Head of caudate nucleus (tissue), 42 donors: ENCODE measurements at places on chromosomes 4 and X.
A peak's percentile ranks its signal among the peaks of the same experiment; 100 is the strongest.

DNA sequence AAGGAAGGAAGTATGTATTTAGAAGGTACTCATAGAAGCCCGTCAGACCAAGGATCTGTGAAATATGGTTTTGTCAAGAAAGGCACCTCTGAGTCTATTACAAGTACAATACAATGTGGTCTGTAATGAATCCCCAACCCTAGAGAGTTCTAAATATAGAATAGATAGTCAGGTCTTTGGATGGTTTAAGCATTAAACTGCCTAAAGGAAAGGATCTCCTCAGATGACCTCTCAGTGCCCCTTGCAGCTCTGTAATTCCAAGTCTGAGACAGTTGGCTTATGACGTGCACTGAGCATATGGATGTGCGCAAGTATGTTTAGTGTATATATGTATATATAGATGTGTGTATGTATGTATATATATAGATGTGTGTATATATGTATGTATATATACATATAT is 62.0 kb downstream of the CCSER1 start:
- no peak for DNase-seq

DNA sequence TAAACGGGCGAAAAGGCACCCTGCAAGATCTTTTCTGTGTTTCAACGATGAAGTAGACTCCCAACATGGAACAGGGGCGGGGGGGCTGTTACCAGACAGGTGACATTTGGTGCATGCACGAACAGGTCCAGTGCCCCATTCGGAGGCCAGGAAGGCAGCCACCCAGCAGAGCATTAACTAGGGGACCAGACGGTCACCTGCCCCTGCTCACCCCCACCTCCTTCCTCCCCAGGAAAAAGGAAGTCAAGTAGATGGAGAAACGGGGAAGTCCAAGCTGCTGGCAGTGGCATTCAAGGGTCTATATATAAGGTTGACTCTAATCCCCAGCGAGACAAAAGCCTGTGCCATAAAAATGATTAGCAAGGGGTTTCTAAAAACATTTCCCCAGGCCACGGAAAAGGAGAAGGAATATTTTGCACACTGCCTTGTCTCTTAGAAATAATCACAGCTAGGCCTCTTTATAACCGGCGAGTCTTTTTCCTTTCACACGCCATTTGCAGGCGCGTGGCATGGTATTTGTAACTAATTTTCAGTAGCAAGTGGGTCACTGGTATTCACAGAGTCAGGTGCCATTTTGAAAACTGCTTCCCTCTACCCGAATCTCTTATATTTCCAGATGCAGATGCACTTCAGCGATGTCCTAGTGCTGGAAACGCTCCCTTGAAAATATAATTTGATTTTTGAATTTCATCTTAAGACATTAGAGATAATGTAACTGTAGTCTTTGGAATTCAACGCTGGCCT is 1.2 kb upstream of the TMSB4X start:
- peak; percentile 19 for DNase-seq

DNA sequence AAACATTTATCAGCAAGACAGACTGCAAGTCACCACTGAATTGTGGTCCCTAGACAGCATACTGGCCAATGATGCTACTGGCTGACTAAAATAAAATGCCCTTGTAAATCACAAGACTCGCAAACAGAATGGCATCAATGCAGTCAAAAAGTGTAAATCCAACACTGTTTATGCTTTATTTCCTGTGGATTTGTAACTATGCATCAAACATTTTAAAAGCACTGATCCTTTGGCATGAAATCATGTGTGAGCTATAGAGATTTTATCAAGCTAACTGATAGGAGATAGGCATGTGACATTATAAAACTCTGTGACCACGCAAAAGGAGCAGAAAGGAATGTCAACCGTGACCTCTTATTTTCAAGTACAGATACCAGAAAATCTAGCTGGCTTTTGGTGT is 20.8 kb downstream of the MBNL3 start:
- no peak for DNase-seq

DNA sequence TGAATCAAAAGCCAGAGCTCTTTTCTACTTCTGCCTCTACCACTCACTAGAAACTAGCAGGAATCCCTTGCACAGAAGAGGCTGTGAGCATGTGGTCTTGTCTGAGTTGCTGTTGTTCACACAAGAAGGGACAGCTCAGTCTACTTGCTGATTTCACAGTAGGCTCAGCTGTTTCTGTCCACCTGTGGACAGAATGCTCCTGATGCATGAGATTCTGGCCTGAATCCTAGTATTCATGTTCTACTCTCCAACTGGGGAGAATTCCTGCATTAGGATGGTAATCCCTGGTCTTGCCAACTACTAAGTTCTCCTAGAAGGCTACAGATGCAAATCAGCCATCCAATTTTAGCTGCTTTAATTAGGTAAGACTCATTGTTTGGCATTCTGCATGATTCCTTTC is 112.8 kb downstream of the PPA2 start:
- no peak for DNase-seq

- DNase-seq: no peak
Measured at GRCh38 chrX:133561251-133561650, 146.0 kb upstream of the GPC4 start.

GRCh38 chr4:176645246-176645960 is 147.3 kb downstream of the VEGFC start:
- DNase-seq: no peak

GRCh38 chrX:100850317-100850716 is 23.8 kb downstream of the NOX1 start:
- DNase-seq: no peak

- no peak for DNase-seq
Measured at GRCh38 chr4:142169216-142169615, 532.8 kb downstream of the IL15 start.

DNA sequence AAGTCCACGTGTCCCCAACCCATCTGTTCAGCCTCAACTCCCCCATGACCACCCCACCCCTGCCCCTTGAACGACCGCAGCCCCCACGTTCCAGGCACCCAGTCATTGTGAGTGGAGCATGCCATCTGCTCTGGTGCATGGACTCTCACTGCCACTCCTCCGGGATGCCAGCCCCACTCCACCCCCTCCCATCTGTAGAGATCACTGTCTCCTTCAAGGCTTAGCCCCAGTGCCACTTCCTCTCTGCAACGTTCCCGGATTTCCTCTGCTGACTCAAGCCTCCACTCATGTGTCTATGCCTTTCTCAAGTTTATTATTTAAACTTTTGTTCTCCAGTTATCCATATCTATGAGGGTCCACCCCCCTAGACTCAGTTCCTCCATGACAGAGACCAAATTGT is 54.0 kb downstream of the MAML3 start:
- peak; percentile 42 for DNase-seq

GRCh38 chrX:24282381-24283126 is 31.3 kb downstream of the SUPT20HL2 start:
- no peak for DNase-seq

DNA sequence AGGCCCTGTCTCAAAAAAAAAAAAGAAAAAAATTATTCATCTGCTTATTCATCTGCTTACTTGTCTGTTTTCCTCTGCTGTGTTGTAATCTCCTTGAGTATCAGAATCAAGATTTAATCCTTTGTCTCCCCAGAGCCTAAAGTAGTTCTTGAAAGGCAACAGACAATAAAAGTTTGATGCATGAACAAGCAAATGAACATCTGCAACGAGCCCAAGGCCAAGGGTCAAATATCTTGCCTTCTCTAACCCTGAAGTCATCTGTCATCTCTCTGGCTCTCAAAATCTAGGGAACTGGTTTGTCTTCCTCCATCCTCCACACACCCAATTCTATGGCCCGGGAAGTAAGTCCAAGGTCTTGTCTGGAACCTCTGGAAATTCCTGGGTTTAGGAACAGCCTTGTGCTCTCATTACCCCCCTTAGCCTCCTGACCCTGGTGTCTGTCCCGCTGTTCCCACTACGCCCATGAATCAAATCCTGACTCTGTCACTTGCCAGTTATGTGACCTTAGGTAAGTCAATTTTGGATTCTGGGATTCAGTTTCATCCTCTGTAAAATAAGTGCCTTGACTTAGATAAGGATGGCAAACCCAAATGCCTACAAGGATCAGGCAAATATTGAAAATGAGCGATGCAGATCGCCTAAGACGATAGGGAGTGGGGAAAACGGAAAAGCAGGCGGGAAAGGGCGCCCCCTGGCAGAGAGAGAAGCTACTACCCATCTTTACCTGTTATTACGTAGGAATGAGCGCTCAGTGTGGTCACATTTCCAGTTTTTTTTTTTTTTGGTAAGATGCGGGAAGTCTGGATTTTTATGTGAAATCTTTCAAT is 102.7 kb upstream of the DHX15 start:
- DNase-seq: peak; percentile 44

GRCh38 chr4:18816228-18816895 is 794.8 kb upstream of the LCORL start:
- no peak for DNase-seq

DNA sequence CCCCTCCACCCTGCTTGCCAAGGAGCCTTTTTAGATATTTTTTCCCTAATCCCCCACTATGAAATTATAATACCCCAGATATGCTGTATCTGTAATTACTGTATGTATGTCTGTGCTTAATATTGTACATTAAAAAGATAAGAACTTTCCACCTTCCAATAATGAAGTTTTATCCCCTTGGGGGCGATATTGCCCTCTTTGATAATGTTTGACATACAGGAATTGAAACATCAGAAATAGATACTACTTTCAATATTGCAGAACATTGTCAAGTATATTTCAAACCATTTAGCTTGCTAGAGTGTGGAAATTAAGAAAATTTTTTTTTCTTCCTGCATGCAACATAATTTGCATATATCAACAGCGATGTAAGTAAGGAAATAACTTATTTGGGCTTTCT is 58.9 kb downstream of the NAF1 start:
- no peak for DNase-seq

DNA sequence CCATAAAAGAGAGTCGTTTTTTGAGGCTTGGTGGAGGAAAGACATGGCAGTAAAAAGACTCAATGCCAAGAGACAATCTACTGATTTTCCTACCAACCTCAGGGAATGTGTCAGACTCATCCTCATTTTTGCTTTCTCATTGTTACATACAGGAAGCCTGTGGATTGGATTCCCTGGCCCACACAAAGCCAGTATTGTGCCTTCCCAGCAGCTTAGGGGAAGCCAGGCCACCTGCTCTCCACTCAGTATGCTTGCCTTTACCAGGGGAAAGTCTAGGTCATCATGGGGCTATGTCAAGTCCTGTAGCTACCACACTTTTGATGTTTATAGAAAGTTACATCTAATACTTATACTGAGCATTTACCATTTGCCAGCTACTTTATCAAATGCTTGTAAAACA is 11.0 kb downstream of the BMX start:
- DNase-seq: no peak

DNA sequence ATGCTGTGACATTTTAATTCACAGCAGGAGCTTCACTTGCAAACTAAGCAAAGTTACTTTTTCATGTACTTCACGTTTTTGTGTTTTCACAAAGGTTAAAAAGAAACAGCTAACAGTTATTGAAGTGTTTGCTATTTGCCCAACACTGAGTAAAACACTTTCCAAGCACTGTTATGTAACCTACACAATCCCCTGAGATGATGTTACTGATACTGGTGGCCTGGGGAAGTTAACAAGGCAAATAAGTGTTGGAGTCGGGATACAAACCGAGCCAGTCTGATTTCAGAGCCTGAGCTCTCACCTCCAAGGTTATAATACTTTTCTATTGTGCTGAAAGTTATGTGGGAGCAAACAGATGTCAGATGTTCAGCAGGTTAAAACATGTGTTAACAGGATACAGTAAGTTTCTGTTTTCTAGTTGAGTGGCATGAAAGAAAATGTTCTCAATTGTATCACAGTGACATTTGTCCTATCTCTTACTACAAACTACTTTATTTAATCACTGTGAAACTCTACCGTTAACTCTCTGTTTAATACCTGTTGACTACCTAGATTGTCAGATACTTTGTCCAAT is 3.9 kb upstream of the CXCL13 start:
- no peak for DNase-seq

GRCh38 chrX:43581167-43581566 is 74.9 kb upstream of the MAOA start:
- no peak for DNase-seq

DNA sequence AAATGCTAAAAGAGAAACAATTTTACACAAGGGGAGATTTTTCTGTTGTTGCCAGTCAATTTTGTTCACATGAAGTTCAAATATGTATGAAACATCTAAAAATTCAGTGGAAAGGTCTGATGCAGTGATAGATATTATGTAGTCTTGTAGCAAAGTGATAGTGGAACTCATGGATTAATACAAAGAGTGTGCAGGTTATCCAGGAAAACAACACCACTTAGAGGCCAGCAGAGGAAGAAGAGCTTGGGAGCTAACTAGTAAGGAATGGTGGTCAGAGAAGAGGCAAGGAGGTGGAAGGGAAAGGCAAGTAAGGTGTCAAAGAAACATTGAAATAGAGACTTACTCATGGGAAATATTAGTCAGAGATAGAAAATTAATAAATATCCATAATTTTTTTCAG is 395.6 kb downstream of the MAPK10 start:
- no peak for DNase-seq

DNA sequence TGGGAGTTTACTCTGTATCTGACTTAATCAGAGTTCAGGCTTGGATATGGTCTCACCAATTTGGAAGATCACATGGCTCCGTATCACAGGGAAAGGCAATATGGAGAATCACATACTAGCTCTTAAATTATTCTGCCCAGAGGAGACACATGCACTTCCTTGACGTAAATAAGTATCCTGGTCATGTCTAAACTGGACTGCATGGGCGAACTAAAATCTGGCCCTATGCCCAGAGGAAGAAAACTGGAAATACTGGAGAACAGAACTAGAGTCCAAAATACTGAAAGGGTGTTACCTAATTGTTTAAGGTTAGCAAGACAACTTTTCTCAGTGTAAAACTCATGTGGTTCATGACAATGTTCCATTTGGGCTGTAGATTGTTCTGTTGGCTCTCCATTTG is 832.3 kb downstream of the RAB28 start:
- no peak for DNase-seq

- DNase-seq: no peak
Measured at GRCh38 chr4:38980903-38981676, 51.1 kb downstream of the TMEM156 start.

DNA sequence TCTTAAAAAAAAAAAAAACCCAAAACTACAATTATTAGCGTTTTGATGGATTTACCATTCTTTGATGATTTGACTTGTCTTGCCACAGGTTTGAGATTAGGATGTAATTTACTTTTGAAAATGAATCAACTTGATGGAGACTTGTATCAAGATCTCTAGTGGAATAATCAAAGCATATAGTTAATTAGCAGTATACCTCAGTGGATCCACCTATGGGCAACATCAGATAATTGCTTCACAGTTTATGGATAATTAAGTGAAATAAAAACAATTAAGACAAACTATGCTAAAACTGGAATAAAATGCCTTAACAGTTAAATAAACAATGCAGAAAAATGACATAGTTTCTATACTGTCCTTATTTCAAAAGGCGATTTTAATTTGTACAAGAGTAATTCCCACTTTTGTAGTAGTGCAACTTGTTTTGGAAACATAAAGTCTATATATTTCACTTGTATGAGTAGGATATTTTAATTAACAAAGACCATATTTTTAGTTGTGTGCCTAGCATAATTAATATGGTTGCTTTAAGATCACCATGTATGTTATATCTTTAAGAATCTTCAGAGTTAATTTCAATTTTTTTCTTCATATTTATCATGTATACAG is 4.2 kb downstream of the CPEB2 start:
- DNase-seq: no peak
